ENCODE measurements at places on chromosomes 12 and 14.

GRCh38 chr12:94169966-94170689 is 21.8 kb downstream of the PLXNC1 start:
- no peak for DNase-seq

DNA sequence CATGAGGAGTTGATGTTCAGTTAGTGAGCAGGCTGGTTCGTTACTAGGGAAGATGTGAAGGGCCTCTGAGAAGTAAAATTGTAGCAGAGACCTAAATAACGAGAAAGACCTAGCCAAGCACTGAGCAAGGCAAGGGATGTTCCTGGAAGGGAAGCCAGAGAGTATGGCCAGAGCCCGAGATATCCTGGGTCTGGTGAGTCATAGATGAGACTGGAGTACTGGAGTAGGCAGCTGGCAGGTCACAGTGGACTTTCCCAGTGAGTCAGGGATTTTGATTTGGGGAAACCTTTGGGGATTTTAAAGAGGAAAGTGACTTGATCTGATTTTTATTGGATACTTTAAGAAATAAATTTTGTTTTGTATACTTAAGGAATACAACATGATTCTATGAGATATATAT is 369.0 kb downstream of the DIO2 start:
- DNase-seq, result no peak

DNA sequence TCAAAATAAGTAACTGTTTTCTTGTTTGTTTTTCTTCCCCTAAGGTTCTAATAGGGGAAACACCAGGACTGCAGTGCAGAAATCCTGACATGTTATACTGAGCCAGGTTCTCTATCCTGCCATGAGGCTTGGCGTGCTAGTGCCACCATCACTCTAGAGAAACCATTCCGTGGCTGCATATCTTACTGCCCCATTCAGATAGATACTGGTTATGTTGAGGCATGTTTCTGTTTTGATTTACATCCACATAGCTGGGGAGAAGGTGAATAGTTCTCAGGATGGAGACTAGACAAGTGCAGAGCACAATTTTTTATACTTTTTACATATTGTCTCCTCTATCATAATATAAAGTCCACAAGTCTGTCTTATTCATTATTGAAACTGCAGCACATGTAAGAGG is 11.5 kb downstream of the MAGOHB start:
- DNase-seq, result no peak

DNA sequence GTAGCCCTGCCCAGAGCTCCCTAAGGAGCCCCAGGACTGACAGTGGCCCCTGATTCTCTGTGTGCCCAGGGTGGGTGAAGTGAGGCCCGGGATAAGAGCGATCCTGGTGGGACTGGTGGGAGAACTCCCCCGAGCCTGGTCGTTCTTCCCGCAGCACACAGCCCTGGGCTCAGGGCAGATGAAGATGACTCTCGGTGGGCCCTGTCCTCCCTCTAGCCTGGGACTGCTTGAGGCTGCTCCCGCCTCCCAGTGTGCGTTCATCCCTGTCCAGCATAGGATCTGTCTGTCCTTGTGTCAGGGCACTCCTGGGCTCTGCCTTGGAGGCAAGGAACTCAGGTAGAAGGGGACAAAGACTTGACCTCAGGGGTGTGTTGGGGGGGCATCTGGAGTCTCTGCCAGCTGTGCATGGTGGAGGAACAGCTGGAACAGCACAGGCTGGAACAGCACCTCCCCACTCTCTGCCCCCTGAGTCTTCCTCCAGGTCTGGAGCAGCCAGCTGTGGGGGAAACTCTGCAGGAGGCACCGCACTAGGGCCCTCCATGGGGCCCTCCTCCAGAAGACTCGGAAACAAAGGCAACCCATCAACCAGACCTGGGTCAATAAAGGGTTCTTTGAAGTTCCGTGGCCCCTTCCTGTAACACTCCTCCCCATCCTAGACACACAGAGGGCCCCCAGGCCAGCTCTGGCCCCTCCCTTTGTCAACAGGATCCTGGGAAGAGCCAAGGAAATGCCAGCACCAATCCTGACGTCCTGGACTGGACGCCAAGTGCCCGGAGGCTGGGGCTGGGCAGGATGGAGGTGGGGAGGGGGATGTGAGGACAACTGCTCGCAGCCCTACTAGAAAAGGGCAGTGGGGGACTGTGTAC is 15.9 kb downstream of the FAIM2 start:
- DNase-seq, result no peak

DNA sequence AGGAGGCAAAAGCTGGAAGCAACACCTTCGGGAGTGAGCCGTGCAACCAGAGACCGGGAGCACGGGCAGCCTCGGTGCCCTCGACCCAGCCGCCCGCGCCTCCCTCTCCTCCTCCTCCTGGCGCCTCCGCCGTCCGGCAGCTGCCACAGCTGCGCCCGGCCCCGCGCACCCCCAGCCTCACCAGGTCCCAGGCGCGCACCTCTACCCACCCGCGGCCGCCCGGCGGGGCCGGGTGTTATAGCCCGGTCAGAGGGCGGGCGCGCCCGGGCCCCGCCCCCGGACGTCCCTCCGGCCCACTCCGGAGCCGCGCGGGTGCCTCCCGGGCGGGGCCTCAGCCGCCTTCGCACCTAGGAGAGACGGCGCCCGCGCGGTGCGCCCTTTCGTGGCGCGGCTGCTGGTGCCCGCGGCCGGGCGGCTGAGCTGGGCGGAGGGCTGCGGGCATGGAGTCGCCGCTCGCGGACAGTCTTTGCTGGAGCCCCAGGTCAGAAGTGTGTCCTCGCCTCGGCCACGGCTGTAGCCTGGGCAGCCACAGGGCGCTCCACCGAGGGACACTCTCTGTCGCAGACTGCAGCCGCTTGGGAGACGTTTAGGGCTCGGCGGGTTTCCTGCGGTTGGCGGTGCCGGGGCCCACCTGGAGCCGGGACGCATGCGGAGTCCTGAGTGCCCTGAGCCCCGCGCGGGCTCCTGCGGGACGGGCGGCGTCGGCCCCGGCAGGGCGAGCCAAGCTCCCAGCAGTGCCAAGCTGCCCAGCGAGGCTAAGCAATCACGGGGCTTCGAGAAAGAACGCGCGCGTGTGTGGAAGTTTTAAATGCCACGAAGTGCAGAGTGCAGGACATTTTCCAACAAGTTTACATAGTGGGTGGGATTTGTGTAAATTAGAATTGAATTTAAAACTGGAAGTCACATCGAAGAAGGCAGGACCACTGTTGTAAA is at the start of gene CPM:
TSS of gene CPM (minus strand) at position 211 of the 933 bp plus-strand sequence. CDS start 334 bp downstream, outside the sequence.
- peak; percentile 83 for DNase-seq

DNA sequence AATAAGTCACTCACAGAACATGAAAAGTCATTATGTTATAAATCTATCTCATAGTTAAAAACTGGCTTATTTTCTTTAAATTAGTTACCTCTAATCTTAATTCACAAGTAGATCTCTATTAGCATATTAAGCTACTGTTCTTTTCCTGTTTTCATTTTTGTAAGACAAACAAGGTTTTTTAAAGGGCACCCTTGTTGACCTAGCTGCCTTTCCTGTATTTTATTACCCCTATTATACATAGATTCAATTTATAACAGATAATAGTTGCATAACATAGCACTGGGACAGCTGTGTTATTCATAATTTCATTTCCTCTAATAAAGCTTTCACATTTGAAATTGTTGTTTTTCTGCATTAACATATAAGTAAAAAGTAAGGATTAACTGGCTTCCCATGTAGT is 1500.7 kb upstream of the FLRT2 start:
- DNase-seq, result no peak

- DNase-seq, result no peak
Measured at GRCh38 chr14:102908766-102909455, 13.6 kb upstream of the AMN start.

DNA sequence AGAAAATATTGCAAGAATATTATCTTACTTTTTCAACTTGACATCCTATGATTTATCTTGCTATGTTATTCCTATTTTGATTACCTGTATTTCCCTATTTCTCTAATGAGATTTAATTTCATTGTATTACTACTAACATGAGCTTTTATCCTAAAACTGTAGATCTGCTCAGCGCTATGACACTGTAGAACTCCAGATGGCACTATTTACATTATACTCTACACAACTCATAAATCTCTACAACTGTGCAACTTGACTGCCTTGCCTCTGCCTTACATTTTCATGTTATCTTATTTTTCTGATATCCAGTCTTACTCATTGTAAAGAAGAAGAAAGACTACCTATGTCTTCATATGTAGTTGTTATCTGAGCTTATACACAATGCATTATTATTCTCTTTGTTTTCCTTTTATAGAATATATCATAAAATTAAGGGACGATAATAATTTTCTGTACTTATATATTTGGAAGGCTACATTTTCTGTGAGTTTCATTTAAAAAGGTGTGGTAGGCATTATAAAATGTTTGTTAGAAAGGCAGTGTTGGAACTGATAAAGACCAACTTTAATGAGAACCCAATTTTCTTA is 24.1 kb downstream of the NUP37 start:
- no peak for DNase-seq

GRCh38 chr12:103600967-103601728 is 14.1 kb downstream of the STAB2 start:
- DNase-seq, result no peak

DNA sequence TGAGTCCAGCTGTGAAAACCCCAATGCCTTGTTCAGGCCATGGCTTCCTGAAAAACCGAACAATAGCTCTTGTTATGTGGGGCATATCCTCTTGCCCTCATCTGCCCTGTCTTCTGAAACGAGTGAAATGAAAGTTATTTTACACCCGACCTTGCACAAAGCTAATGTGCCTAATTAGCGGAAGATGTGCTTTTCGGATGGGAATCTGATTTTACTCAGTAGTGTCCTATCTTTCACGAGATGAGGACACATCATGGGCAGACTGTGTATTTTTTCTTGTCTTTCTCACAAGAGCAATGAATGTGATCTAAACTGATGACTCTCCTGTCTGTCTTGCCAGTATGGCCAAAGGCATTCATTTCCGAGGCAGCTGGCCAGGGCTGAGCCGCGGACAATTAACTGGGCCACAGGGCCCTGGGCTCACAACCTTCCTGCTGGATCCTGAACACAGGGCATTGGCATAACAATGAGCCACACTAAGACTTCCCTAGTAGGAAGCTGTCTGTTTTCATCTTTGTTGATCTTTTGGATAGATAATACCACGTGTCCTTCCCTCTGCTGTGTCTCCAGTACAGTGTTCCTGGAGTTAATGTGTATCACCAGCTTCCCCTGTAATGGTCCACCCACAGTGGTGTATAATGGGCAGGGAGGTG is 86.0 kb upstream of the HIF1A start:
- DNase-seq, result no peak

DNA sequence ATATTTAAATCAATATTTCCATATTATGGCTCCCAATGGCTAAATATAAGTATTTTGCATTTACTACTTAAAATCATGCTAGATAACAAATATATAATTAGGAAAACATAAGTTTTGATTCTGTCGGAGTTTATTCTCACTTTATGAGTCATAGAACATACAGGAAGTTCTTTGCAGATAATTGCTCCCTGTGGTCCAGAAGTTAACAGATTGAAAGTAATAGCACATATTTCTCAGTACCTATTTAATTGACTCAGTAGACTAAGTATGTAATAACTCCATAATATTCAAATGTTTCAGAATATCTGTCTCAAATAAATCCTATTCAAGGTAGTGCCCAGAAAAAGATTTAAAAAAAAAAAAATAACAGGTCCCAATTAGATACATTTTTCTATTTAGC is 806.0 kb upstream of the ATXN7L3B start:
- DNase-seq, result no peak

DNA sequence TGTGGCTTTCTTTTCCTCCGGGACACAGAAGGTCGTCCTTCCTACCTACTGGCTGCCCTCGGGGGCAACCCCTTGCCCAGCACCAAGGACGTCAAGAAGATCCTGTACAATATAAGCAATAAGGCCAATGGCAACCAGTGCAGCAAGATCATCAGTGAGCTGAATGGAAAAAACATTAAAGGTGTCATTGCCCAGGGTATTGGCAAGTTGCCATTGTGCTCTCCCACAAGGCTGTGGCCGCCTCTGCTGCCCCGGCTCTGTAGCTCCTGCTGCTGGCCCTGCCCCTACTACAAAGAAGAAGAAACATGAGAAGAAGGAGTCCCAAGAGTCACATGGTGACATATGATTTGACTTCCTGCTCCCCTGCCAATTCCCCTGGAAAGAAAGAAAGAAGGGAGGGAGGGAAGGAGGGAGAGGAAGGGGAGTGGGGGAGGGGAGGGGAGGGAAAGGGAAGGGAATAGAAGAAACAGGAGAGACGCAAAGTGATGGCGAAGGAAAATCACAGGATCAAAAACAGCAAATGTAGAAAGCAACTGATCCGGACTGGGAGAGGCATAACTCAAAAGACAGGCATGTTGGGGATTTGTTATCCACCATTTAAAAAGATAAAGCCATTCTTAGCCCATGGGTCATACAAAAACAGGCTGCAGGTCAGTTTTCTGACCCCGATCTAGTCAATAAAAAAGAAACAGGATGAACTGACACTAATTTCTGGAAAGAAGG is 61.3 kb upstream of the RESF1 start:
- DNase-seq, result peak; percentile 39

DNA sequence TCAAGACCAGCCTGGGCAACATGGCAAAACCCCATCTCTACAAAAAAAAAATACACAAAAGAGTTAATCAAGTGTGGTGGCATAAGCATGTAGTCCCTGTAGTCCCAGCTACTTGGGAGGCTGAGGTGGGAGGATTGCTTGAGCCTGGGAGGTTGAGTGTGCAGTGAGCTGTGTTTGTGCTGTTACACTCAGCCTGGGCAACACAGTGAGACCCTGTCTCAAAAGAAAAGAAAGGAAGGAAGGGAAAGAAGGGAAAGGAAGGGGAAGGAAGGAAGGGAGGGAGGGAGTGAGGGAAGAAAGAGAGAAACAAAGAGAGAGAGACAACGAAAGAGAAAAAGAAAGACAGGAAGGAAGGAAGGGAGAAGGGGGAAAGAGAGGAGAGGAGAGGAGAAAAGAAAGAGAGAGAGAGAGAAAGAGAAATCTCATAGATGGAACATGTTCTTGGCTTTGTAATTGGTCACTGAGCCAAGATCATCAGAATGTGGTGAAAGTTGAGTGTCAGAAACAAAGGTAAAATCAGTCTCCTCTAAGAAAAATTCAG is 26.8 kb upstream of the NAP1L1 start:
- DNase-seq, result no peak

GRCh38 chr14:35133542-35134328 is 11.4 kb downstream of the PRORP start:
- no peak for DNase-seq

DNA sequence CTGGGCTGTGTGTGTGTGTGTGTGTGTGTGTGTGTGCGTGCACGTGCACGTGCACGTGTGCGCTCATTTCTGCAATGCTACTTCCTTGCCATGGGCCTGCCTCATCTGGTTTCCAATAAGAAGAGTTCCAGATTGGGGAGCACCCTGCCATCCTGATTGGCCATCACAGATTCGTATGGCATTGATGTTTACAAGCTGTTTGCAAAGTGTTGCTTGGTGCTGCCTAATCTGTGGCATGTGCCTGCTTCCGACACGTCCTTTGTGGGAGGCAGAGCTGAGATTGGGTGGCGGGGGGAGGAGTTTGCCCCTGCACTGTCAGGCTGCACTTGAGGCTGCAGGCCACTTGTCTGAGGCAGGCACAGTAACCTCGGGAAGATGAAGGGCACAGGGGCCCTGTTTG is 39.2 kb downstream of the SAMD4A start:
- no peak for DNase-seq

DNA sequence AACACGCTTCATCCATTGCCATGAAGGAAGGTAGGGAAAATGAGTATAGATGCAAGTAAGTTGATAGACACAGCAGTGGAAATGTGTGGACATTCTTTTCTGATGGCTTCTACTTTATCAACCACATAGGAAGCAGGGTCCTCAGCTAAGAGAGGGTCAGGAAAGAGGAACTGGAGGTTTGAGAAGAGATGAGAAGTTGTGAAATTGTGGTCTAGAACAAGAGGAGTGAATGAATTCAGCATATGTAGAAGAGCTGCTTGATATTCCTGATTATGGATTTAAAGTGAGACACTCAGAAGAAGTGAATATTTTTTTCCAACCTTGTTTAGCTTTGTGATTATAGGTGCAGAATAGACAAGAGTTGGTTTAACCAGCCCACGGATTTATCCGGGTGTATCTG is 128.5 kb downstream of the SLC15A5 start:
- no peak for DNase-seq

All from activated naive CD8-positive, alpha-beta T cell treated with anti-CD3 and anti-CD28 coated beads for 36 hours (primary cell).